ENCODE measurements at places on chromosomes 12 and 14. TPM values are rescaled to one million over a fixed set of nuclear protein-coding genes. Genes with fewer than 3 reads are reported as not detected.

Gene PLA2G1B
- total RNA-seq = 2.0 TPM

GRCh38 chr12:12488823-12489550 is 73.7 kb downstream of the DUSP16 start:
- no peak for DNase-seq

GRCh38 chr12:58812214-58812613 is 108.1 kb downstream of the LRIG3 start:
- DNase-seq = no peak

GRCh38 chr12:65740873-65741600 is 83.2 kb upstream of the HMGA2 start:
- no peak for DNase-seq

Gene SMCO2
- total RNA-seq = not detected

GRCh38 chr12:20367583-20368113 is 689 bp upstream of the PDE3A start:
- no peak for DNase-seq

GRCh38 chr14:68359022-68359836 is 433.6 kb downstream of the ZFP36L1 start:
- no peak for DNase-seq

- no peak for DNase-seq
These were observed 13.9 kb upstream of the CACNA2D4 start for GRCh38 chr12:1932264-1932777.

GRCh38 chr14:92687681-92688433 is 60.6 kb downstream of the LGMN start:
- no peak for DNase-seq

DNA sequence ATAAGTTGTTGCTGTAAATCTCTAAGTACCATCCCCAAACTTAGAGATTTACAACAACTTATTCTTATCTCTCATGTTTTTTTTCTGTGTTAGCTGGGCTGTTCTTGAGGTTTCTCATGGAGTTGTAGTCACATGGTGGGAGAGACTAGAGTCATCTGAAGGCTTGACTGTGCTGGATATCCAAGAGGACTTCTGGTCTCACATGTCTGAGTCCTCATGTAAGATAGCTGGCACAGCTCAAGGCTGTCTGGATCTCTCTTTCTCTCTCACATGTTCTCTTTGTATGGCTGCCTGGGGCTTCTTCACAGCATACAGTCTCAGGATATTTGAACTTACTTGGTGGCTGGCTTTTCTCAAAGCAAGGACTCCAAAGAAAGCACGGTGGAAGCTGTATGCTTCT is 63.8 kb downstream of the DACT1 start:
- DNase-seq = no peak

DNA sequence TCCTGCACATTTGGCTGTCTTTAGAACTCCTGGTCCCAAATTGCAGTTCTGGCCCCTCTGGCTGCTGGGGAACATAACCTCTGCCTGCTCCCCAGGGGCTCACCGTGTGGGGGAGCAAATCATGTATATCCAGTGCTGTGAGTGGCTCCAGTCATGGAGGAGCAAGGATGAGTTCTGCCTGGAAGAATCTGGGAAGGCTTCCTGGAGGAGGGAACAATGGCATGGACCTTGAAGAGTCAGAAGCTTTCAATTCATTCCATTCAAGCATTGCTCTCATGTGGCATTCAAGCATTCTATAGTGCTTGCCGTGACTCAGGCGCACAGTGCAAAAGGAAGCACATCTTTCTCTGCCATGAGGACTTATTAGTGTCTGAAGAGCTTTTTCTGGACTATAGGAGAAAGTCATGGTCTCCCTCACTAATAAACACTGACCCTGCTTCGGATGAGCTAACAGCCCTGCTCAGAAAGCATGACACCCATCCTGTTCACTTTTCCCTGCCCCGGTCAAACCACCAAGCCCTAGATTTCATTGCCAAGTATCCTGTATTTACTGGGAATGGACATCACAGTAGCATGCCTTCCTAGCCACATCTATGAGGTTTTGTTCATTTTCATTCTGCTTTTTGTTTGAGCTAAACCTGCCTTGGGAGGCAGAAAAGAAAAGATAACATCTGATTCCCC is 3.5 kb downstream of the IFI27 start:
- no peak for DNase-seq

GRCh38 chr12:89267404-89267803 is 84.9 kb downstream of the DUSP6 start:
- DNase-seq = no peak

Gene ASCL1
- not detected for total RNA-seq

- DNase-seq = no peak
These were observed 6.8 kb upstream of the ARHGAP5 start for GRCh38 chr14:32070282-32070681.

Gene CD4
- 0.42 TPM for total RNA-seq

DNA sequence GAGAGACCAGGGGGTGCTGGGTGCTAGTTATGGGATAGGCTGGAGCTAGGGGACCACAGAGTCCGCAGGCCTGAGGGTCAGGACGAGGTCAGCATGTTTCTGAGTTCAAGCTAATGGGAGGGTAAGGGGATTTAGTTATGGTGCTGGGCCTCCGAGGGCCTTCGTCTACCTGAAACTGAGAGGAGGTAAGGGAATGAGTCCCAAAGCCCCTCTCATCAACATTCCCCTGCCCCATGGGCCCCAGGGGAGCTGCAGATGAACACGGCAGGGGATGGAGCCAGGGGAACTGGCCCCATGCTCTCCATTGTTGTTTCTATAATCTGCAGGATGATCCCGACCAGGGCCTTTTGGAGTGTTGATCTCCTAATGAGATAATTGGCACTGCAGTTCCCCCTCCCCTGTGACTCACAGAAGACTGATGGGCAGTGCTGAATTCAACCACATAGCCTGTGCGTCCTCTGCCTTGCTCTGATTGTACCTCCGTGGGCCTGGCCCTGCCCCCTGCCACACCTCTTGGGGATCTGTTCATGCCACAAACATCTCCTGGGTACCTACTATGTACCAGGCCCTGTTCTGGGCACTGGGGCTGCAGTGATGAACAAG is 21.4 kb downstream of the FAIM2 start:
- DNase-seq = no peak

Gene TSFM
- 53.2 TPM for total RNA-seq

GRCh38 chr12:129696926-129697325 is 206.9 kb downstream of the TMEM132D start:
- DNase-seq = no peak

DNA sequence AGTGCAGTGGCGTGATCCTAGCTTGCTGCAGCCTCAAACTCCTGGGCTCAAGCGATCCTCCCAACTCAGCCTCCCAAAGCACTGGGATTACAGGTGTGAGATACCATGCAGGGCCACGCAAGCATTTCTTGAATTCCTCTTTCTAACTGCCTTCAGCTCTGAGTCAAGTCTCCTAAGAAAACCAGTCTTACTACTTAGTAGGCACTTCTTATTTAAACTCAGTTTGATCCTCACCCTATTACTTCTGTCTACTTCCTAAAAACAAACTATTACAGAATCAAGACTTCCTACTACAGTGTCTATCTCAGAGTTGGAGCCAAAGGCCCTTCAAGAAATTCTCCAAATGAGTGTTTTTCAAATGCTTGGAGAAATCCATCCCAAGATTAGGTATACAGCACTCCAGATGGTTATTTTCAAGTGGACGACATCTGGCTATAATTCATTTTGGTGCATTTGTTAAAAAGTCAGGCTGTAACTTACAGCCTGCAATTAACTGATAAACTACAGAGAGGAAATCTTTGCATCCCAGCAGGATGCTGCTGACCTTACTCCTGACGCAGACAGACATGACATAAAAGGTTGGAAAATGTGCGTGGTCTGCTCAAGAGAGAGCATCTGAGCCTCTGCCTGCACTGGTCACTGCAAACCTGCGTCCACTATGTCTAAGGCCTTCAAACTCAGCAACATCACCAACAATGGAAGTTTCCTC is 34.7 kb downstream of the SSH1 start:
- DNase-seq = no peak

- no peak for DNase-seq
These were observed 150.8 kb downstream of the PRKCH start for GRCh38 chr14:61472011-61472672.

- no peak for DNase-seq
These were observed 197.4 kb downstream of the SLC25A21 start for GRCh38 chr14:36974985-36975384.

- no peak for DNase-seq
These were observed 25.1 kb downstream of the GTSF1 start for GRCh38 chr12:54448344-54448743.

GRCh38 chr14:38280081-38280480 is 24.2 kb upstream of the CLEC14A start:
- DNase-seq = no peak

- no peak for DNase-seq
These were observed 70.9 kb upstream of the SLC38A4 start for GRCh38 chr12:46896680-46897079.

DNA sequence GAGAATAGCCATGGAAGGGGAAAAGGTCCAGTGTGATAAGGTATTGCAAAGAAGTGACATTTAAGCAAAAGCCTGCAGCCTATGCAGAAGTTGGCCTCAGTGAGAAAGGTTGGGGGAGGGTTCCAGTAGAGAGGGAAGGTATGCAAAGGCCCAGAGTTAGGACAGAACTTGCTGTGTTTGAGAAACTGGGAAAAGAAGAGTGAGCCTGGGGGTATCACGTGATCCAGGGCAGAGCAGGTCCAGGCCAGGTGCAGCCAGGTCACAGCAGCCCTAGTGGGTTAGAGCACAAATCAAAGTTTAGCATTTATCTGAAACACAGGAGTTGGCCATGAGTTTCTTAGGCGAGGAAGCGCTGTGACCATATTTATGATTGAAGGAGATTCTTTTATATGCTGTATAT is 1.6 kb downstream of the SERPINA5 start:
- DNase-seq = no peak

GRCh38 chr14:83184531-83184930 is 1650.9 kb upstream of the SEL1L start:
- no peak for DNase-seq

- DNase-seq = no peak
These were observed 991 bp downstream of the FBXL14 start for GRCh38 chr12:1593174-1594005.

Gene CACNA2D4
- 1.7 TPM for total RNA-seq

GRCh38 chr12:124853781-124854636 is 9.7 kb downstream of the SCARB1 start:
- DNase-seq = no peak

DNA sequence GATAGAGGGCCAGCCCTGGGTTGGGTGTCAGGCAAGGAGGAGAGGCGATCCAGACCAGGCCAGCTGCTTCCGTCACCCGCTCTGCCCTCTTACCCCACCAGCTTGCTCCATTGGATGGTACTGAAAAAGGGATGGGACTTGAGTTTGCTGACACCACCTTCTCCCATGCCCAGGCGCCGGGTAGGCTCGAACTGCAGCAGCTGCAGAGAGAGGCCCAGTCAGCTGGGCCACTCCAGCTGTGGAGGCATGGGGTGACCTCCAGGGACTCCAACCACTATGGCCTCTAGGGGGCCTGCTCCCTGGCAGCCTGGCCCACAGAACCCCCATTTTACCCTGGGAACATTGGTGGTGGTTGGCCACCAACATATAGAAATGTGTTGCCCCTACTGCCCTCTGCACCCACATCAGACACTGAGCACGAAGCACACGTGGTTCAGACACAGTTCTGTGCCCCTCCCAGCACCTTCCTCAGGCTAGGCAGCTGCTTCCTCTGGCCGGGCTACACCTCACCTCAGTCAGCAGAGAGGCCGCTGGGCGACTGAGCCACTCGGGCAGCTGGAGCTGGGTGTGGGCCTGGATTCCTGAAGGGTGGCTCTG is 16.0 kb downstream of the RPS6KL1 start:
- no peak for DNase-seq

GRCh38 chr12:116157845-116158267 is 119.6 kb downstream of the MED13L start:
- no peak for DNase-seq

DNA sequence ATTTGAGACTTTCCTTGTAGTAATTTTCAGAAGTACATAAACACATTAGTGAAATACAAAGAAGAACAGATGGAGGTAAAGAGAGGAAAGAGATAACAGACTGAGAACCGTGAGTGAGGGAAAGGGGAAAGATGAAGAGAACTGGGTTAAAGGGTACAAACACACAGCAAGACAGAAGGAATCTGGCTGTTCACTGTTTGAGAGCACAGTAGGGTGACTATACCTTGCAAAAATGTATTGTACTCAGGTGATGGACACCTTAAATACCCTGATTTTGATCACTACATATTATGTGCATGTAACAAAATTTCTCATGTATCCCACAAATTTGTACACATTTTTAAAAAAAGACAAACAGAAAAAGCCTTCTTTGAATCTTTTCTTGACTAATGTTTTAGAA is 2.7 kb upstream of the TRHDE start:
- DNase-seq = no peak

- no peak for DNase-seq
These were observed 1.6 kb upstream of the C1R start for GRCh38 chr12:7093892-7094291.

Gene CDC42BPB
- total RNA-seq = 85.6 TPM

Gene FLRT2
- total RNA-seq = 0.17 TPM

Gene HNRNPC
- 843 TPM for total RNA-seq

GRCh38 chr14:92586963-92587699 is 73.5 kb downstream of the RIN3 start:
- DNase-seq = no peak
